Activated naive CD8-positive, alpha-beta T cell treated with anti-CD3 and anti-CD28 coated beads, Interleukin-2, amount 10 ng/mL, durations not matched to agents 7 days and 5 days (primary cell): ENCODE measurements at places on chromosomes 16 and 17. TPM values are rescaled to one million over a fixed set of nuclear protein-coding genes. Genes with fewer than 3 reads are reported as not detected.

The NAGS gene
- total RNA-seq, result 1.4 TPM

The LGALS9 gene
- 159 TPM for total RNA-seq

The SLC47A2 gene
- total RNA-seq, result not detected

The GGNBP2 gene
- 134 TPM for total RNA-seq

The CACNG3 gene
- not detected for total RNA-seq

The TBC1D3C gene
- total RNA-seq, result 5.0 TPM

The ALDH3A1 gene
- total RNA-seq, result not detected

The CORO6 gene
- 8.2 TPM for total RNA-seq

The SNX20 gene
- 70.6 TPM for total RNA-seq

The MAP2K3 gene
- 53.6 TPM for total RNA-seq

The SPNS2 gene
- 6.9 TPM for total RNA-seq

The DPEP3 gene
- total RNA-seq, result 0.54 TPM

The NPW gene
- total RNA-seq, result not detected

The LRRC46 gene
- 0.42 TPM for total RNA-seq

The SLFN12L gene
- total RNA-seq, result 139 TPM

The PYDC1 gene
- total RNA-seq, result not detected

The SCN4A gene
- not detected for total RNA-seq
